ENCODE measurements at places on chromosomes 2 and 18.

DNA sequence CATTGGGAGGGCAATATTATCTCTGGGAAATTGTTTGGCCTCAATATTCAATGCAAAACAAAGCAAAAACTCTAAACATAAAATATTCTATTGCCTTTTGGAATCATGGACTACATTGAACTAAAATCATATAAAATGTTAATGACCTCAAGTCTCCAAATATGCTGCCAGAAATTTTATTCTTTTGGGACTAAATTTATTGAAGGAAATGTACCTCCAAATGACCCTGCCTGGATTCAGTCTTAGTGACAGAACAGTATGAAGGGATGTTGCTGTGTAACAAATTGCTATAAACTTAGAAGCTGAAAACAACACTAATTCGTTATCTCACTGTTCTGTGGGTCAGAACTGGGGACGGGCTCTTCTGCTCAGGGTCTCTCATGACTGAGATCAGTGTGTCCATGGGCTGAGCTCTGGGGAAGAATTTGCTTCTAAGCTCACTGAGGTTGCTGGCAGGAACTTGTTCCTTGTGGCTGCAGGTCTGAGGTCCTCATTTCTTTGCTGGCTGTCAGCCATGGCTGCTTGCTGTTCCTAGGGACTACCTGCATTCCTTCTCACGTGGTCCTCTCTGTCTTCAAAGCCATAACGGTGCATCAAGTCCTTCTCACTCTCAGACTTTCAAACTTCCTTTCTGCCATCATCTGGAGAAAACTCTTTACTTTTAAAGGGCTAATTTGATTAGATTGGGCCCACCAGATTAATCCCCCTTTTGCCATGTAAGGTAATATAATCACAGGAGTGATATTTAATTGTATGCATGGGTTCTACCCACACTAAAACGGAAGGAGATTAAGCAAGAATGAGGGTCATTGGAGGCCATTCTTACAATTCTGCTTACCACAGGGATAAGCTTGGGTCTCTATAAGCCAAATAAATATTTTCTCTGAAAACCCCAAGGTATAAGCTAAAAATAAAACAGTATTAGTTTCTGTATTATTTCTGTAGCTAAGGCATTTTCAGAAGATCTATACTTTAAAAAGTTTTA, 149.0 kb downstream of the ADCYAP1 start:
- DNase-seq: no peak

DNA sequence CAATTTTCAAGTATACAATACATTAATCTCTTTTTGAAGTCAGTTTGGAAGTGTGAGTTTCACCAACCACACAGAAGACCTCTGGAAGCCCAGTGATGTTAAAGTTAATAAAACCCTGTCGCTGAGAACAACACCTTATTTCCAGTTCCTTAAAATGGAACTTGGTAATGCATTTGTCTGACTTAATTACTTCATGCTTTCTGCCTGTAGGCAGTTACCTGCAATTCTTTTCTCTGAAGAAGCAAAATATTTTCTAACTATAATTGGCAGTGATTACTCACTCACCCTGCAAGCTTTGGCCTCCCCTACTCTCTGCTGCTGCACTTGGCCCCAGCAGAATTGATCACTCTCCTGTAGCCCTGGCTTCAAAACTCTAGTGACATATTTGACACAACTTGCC, 81.5 kb downstream of the TXNL1 start:
- DNase-seq: no peak

DNA sequence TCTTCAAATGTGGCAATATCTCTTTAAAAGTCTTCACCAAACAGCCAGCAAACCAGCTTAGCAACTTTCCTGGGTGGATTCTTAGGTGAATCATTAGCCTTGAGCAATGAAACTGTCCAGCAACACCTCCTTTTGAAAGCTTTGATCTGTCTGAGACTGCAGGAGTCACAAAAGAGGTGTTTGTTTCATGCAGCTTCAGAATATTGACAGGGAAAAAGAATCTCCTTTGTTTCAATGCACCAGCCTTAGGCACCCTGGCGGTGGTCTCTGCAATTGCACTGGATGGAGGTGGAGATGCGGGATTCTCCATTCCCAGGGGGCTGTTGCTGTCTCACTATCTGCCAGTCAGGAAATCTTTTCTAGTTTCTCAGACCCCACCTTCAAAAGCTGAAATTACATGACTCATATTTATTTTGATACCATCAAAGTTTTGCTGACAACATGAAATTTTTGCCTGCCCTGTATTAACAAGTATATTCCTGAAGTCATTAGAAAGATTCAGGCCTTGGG, 76.0 kb upstream of the DSG1 start:
- DNase-seq: peak; percentile 7

GRCh38 chr18:79528846-79529245, 133.1 kb downstream of the NFATC1 start:
- peak; percentile 5 for DNase-seq

- DNase-seq: no peak
These were observed 328.9 kb downstream of the GPD2 start for GRCh38 chr2:156765043-156765442.

GRCh38 chr2:10408649-10409579, 39.2 kb downstream of the ODC1 start:
- DNase-seq: peak; percentile 62

GRCh38 chr2:148338541-148338940, 306.0 kb upstream of the EPC2 start:
- no peak for DNase-seq

DNA sequence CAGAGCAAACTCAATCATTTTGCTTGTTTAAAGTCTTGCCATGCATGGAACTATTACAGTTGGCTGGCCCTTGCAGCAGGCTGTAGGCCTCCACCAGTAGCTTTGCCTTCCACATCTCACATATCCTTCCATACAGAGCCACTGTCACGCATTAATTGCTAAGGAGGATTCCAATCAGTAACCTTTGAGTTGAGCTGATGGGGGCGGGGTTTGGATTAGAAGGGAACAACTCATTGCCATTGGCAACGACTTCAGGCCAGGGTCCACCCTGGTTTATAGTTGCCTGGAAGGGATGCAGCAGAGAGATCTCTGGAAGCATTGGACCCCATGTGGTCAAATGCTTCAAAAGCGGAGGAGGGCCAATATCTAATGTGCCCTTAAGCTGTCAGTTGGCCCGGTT, 63.3 kb upstream of the TTC39C start:
- no peak for DNase-seq
